ENCODE measurements at places on chromosomes 2 and 18. TPM values are rescaled to one million over a fixed set of nuclear protein-coding genes. Genes with fewer than 3 reads are reported as not detected.

DNA sequence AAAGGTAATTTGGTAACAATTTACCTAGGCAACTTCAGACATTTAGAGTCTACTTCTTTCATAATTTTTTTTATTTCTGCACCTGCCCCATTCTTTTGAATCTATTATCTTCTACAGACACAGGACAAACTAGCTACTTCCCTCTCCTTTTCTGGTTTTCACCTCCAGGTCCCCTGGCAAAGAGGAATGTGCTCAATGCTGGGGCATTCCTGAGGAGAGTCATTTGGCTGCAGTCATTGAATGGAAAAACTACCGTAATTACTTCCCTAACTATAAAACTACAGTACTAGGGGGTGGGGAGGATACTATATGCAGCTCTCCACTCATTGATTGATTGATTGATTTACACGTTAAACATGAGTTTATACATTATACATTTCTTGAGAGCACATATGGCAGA lies 11.2 kb upstream of the ARHGAP28 start:
- no peak for DNase-seq

GRCh38 chr18:10063489-10063888 lies 149.7 kb downstream of the VAPA start:
- no peak for DNase-seq

DNA sequence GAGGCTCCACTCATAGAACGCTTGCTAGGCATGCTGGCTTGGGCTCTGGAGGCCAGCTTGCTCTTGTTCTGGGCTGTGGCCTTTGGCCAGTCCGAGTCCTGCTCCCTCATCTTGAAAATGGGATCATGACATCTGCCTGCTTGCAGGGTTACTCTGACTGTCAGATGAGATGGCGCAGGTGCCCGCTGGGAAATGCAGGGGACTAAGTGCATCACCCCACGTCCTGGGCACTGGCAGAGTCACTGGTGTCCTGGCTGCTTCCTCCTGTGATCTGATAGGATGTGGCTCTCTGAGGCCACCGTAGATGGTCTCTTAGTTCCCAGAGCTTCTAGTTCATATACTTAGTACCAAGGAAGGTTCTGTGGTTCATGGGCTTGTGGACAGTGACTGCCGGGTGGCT lies 18.5 kb downstream of the LDLRAD4 start:
- DNase-seq, result no peak

- DNase-seq, result peak; percentile 88
These were observed 56.8 kb downstream of the ASXL2 start for GRCh38 chr2:25821225-25822056.

- no peak for DNase-seq
These were observed 235.2 kb upstream of the THSD7B start for GRCh38 chr2:136530146-136530545.

DNA sequence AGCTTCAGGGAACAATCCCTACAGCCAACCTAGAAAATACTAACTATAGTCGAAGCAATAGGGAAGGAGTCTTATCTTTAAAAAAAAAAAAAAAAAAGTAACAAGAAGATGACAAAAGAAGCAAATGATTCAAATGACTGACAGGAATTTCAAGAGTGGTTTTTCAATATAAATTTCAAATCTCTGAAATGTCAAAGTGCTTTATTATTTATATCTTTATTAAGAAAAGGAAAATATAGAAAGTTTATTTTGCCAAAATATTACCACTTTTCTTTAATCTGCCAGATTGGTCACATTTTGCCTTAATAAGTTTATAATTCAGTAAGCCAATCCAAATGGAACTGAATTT lies 63.5 kb upstream of the HNRNPA3 start:
- DNase-seq, result no peak

GRCh38 chr2:238970553-238971081 lies 122.7 kb downstream of the TWIST2 start:
- peak; percentile 49 for DNase-seq

DNA sequence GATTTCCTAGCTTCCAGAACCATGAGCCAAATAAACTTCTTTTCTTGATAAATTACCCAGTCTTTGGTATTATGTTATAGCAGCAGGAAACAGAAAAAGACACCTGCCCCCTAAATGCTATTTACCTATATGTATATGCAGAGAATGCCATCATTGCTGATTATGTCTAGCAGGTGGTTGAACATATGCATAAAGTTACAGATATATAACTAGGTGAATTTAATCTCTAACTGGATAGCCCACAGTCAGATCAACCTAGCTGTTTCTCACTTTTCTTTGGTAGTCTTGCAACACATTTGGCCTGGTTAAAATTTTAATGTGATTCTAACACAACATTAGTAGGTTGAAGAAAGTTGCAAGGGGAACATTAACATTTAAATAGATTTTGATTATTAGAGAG lies 7.1 kb upstream of the CERS6 start:
- no peak for DNase-seq

DNA sequence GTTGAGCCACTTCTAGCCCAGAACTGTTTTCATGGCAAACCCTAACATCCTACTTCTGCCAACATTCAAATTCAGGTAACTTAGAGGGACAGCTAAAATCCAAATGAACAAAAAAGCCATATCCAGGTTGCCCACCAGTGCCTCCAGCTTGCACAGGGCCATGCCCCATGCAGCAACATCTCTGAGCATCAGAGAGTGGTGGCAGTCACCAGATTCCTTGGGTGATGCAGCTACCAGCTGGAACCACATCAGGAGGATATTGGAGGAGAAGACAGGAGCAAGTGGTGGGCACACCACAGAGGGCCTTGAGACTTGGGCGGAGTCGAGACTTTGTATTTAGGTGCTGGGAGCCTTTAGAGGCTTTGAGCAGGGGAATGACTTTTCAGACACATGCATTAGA lies 50.5 kb downstream of the SDC1 start:
- no peak for DNase-seq

DNA sequence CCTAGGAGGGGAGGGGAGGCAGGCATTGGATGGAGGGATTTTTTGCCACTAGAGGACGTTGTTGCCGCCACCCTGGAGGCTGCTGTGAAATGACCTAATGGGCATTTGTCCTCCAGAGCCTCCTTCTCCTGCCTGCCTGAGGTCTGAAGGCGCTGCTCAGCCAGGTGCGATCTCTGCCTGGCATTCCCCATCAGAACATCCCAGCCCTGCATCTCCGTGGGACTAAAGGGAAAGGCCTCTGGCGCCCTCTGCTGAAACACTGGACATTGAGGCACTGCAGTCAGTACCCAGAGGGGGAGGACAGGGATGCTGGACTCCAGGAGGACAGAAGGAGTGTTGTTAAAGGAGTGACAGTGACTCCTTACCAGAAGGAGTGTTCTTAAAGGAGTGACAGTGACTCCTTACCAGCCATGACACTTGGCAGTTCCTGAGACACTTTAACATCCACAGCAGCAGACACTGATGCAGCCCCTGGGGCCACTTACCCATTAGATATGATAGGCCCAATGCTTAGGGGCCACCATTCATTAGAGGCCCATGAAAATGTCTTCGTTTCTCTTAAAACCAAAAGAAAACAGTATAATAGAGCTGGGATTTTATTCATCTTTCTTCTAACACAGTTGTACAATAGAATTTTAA lies 17.0 kb downstream of the THNSL2 start:
- DNase-seq, result peak; percentile 49

- DNase-seq, result no peak
These were observed 24.4 kb upstream of the MAL start for GRCh38 chr2:95001051-95001562.

GRCh38 chr2:59232394-59233165 lies 991.5 kb upstream of the FANCL start:
- DNase-seq, result no peak

DNA sequence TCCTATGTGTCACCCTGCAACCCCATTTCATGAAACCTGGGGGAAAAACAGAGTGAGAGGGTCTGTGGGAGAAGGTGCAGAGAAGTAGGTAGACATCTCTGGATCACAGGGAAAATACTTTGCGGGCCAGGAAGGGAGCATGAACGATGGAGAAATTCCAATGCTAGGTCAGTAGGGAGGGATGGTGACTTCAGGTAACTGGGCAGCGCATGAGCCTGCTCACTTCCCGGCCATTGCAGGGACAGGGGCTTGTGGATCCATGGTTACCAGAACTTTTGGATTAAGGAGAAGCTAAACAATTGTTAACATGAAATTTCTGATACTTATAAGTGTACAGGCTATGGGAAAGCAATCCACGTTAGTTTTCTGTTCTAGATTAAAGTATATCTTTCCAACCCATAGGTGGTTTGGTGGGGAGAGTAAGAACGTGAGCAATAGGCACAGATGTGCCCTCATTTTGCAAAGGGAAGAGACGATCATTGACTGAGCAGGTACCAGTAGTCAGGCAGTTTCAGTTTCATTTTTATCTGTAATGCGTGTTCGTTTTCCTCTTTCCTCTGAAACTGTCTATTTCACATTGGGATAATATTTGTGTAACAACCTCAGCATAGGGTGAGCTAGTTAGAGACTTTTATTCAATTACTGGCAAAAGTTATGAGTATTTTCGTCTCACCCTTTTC lies 65.0 kb downstream of the NYAP2 start:
- no peak for DNase-seq

DNA sequence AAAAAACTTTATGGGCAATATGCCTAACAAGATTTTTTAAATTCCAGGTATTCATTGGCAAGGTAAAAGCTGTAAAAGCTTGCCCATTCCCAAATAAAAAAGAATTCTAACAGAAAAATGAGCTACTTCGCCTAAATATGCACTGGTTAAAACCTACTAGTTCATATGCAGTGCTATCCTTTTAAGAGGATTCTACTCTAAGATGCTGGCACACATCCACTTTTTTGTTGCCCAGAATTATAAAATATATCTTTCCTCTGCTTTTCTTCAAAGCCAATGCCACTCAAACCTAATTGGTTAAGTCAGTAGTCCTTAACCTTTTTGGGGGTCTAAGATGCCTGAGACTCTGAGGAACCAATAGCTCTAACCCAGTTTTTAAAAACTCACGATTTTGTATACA lies 3.2 kb downstream of the XPO1 start:
- no peak for DNase-seq

DNA sequence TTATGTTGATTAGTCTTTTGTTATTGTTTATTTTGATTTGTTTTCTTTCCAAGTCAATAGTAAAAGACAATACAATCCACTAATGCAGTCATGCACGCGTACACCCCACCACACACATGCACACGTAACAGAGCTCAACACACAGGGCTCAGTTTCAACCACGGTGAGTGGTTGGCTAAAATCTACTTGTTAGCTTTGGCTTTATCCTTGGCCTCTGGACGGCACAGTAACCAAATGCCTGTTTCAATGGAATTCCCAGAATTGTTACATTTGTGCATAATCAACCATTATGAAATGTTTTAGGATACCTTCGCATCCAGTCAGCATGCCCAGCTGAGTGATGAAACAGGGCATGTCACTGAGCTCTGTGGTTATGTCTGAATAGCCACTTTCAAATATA lies 53.2 kb downstream of the NYAP2 start:
- no peak for DNase-seq

- DNase-seq, result peak; percentile 12
These were observed 679.5 kb downstream of the KCNJ3 start for GRCh38 chr2:155377931-155378444.

DNA sequence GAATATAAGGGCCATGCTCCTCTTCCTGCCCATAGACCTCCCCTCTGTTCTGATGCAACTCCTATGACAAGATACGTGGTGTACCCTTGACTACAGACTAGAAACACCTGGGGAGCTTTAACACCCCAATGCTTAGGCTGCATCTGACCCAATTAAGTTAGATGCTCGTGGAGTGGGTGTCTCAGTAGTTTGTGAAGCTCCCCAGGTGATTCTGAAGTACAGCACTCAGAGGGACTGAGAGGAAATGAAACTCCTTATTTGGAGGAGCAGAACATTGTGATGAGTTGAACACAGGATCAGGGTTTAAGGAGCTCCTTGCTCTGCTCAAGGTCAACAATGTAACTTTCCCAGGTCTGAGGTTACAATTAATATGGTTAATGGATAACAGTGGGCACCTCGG lies 80.3 kb upstream of the TTC39C start:
- no peak for DNase-seq

GRCh38 chr2:71358931-71359671 lies 27.5 kb downstream of the ZNF638 start:
- peak; percentile 79 for DNase-seq

GRCh38 chr2:134336352-134336751 lies 82.5 kb downstream of the MGAT5 start:
- DNase-seq, result no peak

GRCh38 chr18:9719421-9719981 lies 11.4 kb downstream of the RAB31 start:
- DNase-seq, result peak; percentile 88

- no peak for DNase-seq
These were observed 190.7 kb downstream of the DLGAP1 start for GRCh38 chr18:4264347-4264791.

Gene FAM110C
- total RNA-seq, result not detected

Gene TSPYL6
- total RNA-seq, result not detected

Gene C2orf81
- total RNA-seq, result 0.63 TPM

Gene ARHGAP25
- total RNA-seq, result 0.13 TPM

Gene WDR33
- 22.9 TPM for total RNA-seq

Gene NAB1
- total RNA-seq, result 39.4 TPM

Gene PDE6D
- total RNA-seq, result 30.4 TPM

Gene SERPINB13
- not detected for total RNA-seq

Gene DPP10
- total RNA-seq, result not detected

Gene RNF152
- 0.51 TPM for total RNA-seq

Gene WNT6
- total RNA-seq, result 0.23 TPM

Gene RTP5
- total RNA-seq, result not detected

Gene CHST9
- total RNA-seq, result not detected
